ENCODE measurements at places on chromosomes 4 and X. TPM values are rescaled to one million over a fixed set of nuclear protein-coding genes. Genes with fewer than 3 reads are reported as not detected.
A peak's percentile ranks its signal among the peaks of the same experiment; 100 is the strongest.

MSX1 gene
- polyA plus RNA-seq = 2.0 TPM

- DNase-seq = no peak
These were observed 79.1 kb downstream of the WWC2 start for GRCh38 chr4:183178201-183178600.

GRCh38 chrX:77691916-77692315 lies 94.1 kb downstream of the ATRX start:
- DNase-seq = no peak

GSX2 gene
- polyA plus RNA-seq = not detected

GRCh38 chrX:9134366-9134765 lies 100.4 kb upstream of the FAM9B start:
- peak; percentile 20 for DNase-seq

- DNase-seq = no peak
These were observed 56.8 kb upstream of the TXK start for GRCh38 chr4:48190839-48191238.

GRCh38 chr4:26044524-26044923 lies 130.5 kb downstream of the SMIM20 start:
- no peak for DNase-seq

ADGRG2 gene
- polyA plus RNA-seq = 15.0 TPM
